ENCODE measurements at places on chromosomes 7 and 10.

DNA sequence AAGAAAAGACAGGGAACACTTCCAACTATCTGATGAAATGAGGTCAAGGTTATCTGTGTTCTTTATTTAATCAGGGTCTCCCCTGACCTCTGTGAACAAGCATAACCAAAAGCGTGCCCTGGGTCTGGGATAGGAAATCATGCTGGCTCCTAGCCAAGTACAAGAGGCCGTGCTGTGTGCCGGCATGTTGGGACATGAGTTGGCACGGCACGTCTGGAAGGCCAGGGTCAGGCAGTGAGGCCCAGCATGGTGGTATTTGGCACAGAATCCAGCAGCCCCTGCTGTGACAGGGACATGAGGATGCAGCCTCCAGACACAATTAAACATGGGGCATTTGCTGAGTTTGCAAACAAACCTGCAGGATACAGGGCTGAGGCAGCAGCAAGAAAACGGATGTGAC is 320.4 kb downstream of the PLXNA4 start:
- no peak for DNase-seq

DNA sequence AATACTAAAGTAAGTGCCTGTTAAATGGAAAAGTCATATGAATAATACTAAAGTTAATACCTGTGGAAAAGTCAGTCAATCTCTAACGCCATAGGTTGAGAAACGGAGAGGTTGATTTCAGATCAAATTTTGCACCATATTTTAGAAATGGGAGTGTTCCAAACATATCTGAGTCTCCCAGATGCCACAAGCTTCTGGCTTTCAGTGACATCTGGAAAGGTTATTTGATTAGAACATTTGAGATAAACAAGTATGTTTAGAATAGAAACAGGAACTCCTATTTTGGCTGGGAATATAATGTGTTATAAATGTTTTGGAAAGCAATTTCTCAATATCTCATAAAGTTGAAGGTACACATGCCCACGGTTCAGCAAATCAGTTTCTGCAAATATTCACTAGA is 5.8 kb downstream of the MACC1 start:
- DNase-seq = no peak

- DNase-seq = no peak
These were observed 23.9 kb downstream of the LRRC4 start for GRCh38 chr7:128007303-128007680.

GRCh38 chr10:84257343-84258020 is 12.6 kb downstream of the RGR start:
- no peak for DNase-seq

DNA sequence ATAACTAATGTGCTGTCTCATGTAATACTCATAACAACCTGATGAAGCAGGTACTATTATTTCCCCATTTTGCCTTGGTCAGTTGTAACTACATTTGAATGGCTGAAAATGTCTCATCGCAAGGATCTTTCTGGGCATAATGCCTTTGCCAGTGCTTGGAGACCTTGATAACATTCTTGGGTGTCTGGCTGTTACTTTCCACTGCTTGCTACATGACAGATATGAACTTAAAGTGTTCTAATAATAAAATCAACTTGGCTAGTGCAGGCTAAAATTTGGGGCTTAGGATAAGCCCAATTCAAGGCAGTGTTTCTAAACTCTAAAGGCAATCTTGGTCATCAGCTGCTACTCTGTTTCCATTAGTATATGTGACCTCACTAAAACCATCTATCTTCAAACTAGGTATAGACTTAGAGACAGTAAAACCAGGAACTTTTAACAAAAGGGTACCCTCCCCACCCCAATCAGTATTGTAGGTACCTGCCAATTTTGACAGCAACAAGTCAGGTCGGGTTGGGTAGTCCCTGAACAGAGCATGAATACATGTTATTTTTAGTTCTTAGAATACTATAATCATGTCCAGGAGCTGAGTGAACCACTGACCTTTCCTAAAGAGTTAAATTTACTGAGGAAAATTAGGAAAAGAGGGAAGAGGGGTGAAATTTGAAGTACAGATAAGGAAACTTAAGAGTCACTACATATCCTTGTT is 68.2 kb upstream of the AHR start:
- no peak for DNase-seq

DNA sequence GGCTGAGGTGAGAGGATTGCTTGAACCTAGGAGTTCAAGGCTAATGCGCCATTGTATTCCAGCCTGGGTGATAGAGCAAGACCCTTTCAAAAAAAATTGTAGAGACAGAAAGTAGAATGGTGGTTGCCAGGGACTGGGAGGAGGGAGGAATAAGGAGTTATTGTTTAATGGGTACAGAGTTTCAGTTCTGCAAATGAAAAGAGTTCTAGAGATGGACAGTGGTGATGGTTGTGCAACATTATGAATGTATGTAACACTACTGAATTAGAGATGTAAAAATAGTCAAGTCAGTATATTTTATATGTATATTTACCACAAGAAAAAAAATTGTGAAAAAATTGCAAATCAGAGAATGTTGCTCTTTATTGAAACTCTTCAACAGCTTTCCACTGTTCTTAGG is 266.5 kb upstream of the NPY start:
- DNase-seq = no peak

GRCh38 chr10:132851451-132851850 is 65.5 kb upstream of the NKX6-2 start:
- no peak for DNase-seq

DNA sequence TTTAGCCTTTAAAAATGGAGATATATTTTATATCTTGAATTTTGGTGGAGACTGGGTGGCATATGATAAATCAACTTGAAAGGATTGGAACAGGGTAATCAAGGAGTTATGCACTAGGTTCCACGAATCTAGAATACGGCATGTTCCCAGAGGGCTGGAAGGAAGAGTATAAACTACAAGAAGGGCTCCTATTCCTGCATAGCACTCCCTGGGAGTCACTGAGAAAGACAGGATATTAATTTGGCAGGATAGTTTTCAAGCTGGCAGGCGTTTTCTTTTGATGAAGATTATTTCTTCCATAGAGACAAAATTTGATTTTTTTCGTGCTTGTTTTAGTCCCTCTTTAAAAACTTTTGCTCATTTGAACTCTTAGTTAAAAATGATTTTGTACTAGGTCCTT is 119.7 kb downstream of the VWC2 start:
- no peak for DNase-seq

GRCh38 chr10:93916257-93917063 is 22.7 kb downstream of the SLC35G1 start:
- no peak for DNase-seq

DNA sequence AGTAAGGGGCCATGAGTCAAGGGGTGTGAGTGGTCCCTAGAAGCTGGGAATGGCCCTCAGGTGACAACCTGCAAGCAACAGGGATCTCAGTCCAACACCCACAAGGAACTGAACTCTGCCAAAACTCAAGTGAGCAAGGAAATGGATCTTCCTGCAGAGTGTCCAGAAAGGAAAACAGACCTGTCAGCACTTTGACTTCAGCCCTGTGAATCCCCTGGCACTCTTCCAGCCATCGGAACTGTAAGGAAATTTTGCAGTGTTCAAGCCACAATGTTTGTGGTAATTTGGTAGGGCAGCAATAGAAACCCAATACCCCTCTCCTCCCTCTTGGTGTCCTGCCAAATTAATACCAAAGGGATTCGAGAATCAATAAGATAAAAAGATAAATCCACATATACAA is 6.9 kb downstream of the LYZL1 start:
- DNase-seq = no peak

- no peak for DNase-seq
These were observed 139.8 kb upstream of the NAMPT start for GRCh38 chr7:106424476-106425016.

- DNase-seq = no peak
These were observed 101.8 kb upstream of the RET start for GRCh38 chr10:42975005-42975493.

GRCh38 chr10:126203746-126204145 is 184.5 kb downstream of the ADAM12 start:
- no peak for DNase-seq

GRCh38 chr7:15352421-15353206 is 209.2 kb downstream of the AGMO start:
- DNase-seq = no peak

GRCh38 chr7:77797734-77798393 is 370 bp downstream of the TMEM60 start:
- peak; percentile 59 for DNase-seq

- DNase-seq = no peak
These were observed 10.0 kb downstream of the LOXL4 start for GRCh38 chr10:98257961-98258360.

GRCh38 chr7:155798673-155799439 is 13.4 kb downstream of the SHH start:
- no peak for DNase-seq

- DNase-seq = no peak
These were observed 825 bp downstream of the ZNF862 start for GRCh38 chr7:149838992-149839408.

DNA sequence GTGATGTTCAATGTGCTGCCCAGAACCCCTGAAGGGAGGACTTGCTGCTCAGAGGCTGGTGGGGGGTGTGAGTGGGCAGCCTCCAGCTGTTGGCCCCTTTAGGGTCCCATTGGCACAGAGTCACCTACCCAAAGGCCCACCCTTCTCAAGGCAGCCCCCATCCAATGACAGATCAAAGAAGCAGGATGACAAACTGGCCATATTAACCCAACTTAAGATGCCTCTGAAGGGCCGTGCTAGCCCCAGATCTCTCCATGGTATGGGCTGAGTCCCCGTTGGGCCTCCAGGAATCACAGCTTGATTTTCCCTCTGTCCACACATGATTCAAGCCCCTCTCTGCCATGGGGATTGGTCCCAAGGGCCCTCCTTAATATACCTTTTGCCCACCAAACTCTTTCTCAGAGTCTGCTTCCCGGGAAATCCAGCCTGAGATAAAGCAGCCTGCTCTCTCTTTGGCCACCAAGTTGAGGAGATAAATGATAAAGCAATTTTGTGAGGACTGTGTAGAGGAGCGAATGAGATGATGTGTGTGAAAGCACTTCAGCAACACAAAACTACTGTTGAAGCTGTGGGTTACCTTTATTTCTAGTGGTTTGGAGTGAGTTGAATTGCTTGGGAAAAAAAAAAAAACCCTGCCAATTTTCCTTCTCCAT is 38.2 kb upstream of the C10orf71 start:
- no peak for DNase-seq

DNA sequence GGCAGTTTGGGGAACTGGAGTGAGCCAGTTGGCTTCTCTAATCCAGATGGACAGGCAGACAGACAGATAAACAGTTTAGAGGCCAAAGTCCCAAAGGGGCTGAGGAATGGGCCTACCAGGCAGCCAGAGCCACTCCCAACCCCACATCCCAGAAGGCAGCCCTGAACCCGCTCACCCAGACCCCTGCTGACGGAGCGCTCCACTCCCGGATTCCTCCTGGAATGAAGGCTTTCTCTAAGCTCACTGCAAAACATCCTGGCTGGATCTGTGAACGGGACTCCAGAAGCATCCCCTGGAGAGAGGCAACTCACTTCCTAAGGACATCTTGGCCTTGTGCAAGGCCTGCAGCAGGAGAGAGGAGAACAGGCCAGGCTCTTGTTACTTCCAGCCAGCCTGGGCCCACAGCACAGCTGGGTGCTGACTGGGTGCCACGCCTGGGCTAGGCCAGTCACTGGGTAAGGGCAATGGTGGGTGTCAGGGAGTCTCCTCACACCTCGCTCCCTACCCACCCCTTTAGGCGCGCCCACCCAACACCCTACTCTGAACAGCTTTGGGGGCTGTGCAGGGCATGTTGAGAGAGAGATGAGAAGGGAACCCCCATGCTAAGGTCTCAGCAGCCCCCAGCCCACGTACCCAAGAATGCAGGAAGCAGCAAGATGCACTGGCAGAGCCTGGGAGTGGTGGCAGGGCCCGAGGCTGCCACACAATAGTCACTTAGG is 168.6 kb upstream of the ZMIZ1 start:
- no peak for DNase-seq

DNA sequence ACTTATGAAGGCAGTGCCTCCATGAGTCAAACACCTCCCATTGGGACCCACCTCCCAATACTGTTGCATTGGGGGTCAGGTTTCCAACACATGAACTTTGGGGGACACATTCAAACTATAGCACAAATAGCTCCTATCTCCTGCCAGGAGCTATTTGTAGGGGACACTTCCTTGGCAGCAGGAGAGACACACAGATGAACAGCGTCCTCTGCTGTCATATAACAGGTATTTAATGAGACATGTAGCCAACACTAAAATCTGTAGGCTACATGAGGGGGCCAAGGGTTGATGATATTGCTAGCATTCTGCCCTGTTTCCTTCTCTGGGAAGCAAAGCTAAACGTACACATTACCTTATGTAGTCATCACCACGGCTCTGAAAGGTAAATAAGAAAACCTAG is 2.6 kb upstream of the GPR26 start:
- DNase-seq = no peak

DNA sequence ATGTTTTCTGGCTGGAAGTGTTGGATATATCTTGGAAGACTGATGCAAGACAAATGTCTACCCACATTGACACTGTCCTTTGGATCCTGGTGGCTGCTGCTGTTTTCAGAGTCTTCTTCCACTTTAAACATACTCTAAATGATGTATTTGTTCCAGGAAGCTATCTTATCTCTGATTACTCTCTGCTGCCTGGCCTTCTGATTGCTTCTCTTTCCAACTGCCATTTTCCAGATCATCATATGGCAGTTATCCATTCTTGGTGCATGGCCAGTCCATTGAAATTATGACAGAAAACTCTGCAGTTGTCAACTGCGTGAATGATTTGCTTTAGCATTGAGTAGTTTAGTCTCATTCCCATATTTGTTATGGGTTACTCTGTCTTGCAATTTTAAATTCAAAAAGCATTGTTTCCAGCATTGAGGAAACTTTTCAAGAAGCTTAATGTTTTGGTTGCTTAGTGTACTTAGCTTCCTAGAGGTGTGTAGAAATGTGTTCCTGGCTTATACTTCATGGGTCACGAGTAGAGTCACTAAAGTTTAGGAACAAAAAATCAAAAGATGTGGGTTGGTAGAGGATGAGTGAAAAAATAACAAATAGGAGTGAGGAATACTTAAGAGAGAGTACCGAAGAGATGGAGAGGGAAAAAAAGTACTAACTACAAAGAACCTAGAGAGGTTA is 268.3 kb upstream of the MTPN start:
- DNase-seq = no peak

DNA sequence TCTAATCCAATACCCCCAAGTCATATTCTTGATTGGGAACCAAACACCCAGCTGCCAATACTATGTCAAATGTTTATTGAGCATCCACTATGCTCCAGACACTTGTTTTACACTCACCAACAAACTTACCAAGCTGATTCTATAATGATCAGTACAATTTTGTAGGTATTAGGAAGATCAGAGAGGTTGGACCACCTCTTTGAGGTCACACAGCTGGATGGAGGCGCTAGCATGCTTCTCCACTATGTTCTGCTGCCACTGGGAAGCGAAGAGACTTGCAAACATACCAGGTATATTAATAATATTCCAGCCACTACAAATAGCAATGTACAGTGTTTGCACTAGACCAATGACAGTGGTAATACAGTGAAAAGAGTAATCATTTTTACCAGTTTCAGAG is 25.6 kb upstream of the SEPHS1 start:
- DNase-seq = no peak

GRCh38 chr10:96287392-96288105 is 16.2 kb upstream of the BLNK start:
- DNase-seq = no peak

Data from activated gamma-delta T cell (primary cell).